ENCODE measurements at places on chromosomes 7 and 10.

DNA sequence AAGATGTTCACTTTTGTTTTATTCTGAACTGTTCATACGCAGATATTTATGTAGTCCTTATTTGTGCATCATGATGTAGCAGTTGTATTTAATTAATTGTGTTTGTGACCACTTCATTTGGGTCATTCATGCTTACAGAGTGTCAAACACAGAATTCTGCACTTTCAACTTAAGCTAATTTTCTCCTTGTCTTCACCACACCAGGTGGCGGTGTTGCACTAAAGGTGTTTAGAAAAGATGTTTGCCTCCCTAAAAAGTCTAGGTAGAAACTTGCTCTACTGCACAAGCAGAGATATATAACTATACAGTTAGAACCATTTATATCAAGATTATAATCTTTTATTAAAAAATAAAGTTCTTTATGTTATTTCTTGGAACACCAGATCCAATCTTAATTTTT lies 1.3 kb upstream of the TAS2R38 start:
- DNase-seq, result no peak

DNA sequence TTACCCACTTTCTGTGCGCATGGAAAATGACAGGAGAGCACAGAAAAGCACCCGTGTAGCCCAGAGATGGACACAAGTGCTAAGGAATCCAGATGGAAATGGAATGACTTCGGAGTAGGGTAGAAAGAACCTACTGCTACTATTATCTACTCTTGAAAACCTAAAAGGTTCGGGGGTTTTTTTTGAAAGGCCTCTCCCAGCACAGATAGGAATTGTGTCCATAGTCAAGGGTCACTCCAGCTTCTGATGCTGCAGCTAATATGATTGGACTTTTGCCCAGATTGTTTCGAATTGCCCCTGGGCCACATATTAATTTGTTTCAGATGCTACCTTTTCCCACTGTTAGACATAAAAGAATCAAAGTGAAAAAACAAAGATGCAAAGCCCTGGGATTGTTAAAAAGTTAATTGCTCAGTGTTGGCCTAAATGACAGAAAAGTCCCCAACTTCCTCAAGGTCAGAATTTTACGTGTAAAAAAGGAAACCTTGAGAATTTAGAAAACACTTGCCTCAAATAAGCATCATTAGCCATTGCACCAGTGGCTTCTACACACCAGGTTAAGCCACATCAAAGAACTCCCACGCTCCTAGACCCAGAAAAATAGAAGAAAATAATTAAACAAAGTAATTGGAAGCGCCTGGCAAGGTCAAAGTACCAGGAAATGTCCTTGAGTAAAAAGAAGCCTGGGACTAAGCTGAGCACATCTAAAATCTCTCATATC lies 40.8 kb upstream of the INSIG1 start:
- no peak for DNase-seq

GRCh38 chr10:86773498-86773897 lies 17.1 kb downstream of the BMPR1A start:
- DNase-seq, result no peak

- no peak for DNase-seq
These were observed 41.9 kb downstream of the DGKI start for GRCh38 chr7:137804836-137805235.

GRCh38 chr10:100551196-100551595 lies 15.5 kb downstream of the HIF1AN start:
- no peak for DNase-seq

GRCh38 chr7:148380596-148381419 lies 209.8 kb upstream of the C7orf33 start:
- no peak for DNase-seq

- DNase-seq, result no peak
These were observed 44.8 kb upstream of the GDF10 start for GRCh38 chr10:47255033-47255813.

- no peak for DNase-seq
These were observed 45.8 kb downstream of the C10orf143 start for GRCh38 chr10:130064783-130065182.
